ENCODE measurements at places on chromosomes 4 and X. TPM values are rescaled to one million over a fixed set of nuclear protein-coding genes. Genes with fewer than 3 reads are reported as not detected.

Gene GPRASP2
- 15.3 TPM for total RNA-seq

Gene MTMR8
- total RNA-seq: 2.3 TPM

Gene SNX12
- 83.0 TPM for total RNA-seq

Gene BRS3
- total RNA-seq: not detected

Gene DEFB131A
- not detected for total RNA-seq

Gene CYLC1
- not detected for total RNA-seq

Gene ELK1
- 44.7 TPM for total RNA-seq

Gene CRMP1
- total RNA-seq: under 0.01 TPM

Gene CCNB3
- 1.1 TPM for total RNA-seq

Gene GLRA2
- not detected for total RNA-seq

Gene USP17L27
- not detected for total RNA-seq

Gene VSIG1
- 0.83 TPM for total RNA-seq

Gene SYP
- total RNA-seq: 0.45 TPM

Gene ADAMTS3
- total RNA-seq: 2.5 TPM

Gene ATOH1
- total RNA-seq: not detected

Gene TGIF2LX
- total RNA-seq: not detected

Gene MAGEB6B
- not detected for total RNA-seq

Gene SPP1
- total RNA-seq: 157 TPM

Gene PROM1
- 4.0 TPM for total RNA-seq

Gene IQCM
- not detected for total RNA-seq

Gene CCKAR
- total RNA-seq: not detected

Gene SCRG1
- total RNA-seq: 3.0 TPM

Gene STATH
- total RNA-seq: not detected

Gene PAGE5
- not detected for total RNA-seq

Gene CLTRN
- total RNA-seq: 2.0 TPM

Gene BMP15
- not detected for total RNA-seq

Gene TCP11X2
- not detected for total RNA-seq

Measured in mammary epithelial cell (primary cell).